ENCODE measurements at places on chromosomes 13 and 19. TPM values are rescaled to one million over a fixed set of nuclear protein-coding genes. Genes with fewer than 3 reads are reported as not detected.

C5AR2 gene
- polyA plus RNA-seq: 0.01 TPM

ZNF829 gene
- polyA plus RNA-seq: 2.3 TPM

WDR87 gene
- not detected for polyA plus RNA-seq

NLRP4 gene
- not detected for polyA plus RNA-seq

SBNO2 gene
- 13.1 TPM for polyA plus RNA-seq

DNA sequence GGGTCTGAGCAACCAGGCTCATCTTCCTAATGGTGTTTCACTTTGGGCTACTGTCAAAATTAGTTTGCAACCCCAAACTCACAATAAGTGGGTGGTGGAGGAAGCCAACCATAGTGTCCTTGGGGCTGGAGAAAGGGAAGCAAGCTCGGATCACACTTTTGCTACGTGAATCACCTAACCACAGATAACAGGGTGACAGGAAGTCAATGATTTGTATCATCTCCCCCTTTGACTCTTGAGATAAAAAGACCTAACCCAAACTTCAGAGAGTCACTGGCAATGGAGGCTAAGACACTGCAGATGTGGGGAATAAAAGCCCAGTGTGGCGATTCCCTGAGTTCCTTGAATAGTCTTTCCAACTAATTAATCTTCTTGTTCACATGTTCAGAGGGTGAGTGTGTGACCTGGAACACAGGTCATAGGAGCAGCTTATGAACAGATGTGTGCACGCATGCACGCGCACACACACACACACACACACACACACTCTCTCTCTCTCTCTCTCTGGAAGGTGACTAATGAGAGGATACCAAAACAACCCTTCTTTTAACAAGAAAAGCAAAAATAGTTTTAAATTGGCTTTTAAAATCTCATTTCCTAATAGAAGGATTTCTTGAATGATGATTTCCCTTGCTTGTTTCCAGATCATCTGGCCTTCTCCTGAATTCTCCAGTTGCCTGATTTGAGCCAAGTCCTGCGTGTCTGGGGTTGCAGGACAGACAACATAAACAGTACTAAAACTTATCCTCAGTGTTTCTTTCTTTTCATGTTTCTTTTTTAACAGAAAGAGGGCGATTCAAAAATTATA, 21.2 kb upstream of the DOCK9 start:
- DNase-seq: no peak

GRCh38 chr13:40039061-40039460, 383.6 kb downstream of the COG6 start:
- no peak for DNase-seq

DNA sequence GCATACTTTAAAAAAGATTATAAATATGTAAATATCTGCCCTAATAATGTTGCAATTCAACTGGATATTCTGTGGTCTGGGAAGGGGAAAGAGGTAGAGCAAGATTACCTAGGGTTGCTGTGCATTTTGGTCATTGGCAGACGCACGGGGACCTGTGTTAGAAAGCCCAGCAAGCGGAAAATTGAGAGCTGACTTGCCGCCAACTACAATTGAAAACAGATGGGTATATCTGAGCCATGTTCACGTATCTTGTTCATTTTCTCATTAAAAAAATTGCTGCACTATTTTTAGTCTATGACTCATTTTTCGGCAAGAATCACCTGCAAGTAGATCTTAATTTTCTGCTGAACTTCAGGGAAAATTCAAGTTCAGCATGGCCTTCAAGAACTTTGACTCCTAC, 308.5 kb upstream of the TMTC4 start:
- DNase-seq: no peak

DNA sequence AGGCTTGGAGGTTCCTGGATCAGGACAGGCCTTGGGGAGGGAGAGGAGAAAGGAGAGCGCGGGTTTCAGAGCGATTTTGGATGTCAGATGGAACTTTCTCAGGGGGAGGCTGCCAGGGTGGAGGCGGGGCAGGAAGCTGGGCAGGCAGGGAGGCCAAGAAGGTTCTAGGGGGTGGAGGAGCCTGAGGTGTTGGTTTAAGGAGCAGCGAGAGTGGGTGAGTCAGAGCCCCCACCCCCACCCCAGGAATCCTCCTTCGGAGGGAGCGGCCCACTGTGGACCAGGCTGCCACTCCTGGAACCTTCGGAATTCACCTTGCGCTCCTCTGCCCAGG, 15.9 kb upstream of the NOP53 start:
- no peak for DNase-seq

DNA sequence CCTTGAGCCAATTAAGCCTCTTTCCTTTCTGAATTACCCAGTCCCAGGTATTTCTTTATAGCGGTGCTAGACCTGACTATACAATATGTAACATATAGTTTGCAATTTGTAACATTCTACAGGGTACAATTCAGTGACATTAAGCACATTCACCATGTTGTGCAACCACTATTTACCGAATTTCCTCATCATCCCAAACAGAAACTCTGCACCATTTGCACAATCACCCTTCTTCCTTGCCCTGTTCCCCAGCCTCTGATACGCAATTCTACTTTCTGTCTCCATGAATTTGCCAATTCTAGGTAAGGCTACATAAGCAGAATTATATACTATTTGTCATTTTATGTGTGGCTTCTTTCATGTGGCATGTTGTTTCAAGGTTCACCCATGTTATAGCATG, 13.7 kb upstream of the SIGLEC10 start:
- no peak for DNase-seq

- no peak for DNase-seq
Observed at GRCh38 chr13:82294226-82294625, 1588.0 kb downstream of the SLITRK1 start.

GRCh38 chr19:47353307-47353712, 4.2 kb downstream of the DHX34 start:
- no peak for DNase-seq

DNA sequence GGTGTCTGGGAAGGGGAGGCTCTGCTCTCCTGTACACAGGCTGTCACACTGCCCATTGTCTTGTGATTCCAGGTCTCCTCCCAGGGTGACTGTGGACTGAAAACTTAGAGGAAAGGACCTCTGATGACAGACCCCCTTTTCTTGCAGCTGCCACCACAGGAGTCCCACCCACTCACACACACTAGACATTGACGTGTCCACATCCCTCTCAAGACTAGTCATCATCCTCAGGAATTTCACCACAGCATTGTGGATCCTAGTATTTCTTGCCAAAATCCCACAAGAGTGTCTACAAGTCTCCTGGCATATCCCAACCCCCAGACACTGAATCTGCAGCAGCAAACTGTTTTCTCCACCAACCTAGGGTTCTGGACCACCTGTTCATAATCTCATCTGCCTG, 5.3 kb downstream of the ZNF85 start:
- DNase-seq: no peak

GRCh38 chr13:29679396-29680053, 84.0 kb upstream of the SLC7A1 start:
- DNase-seq: no peak

- no peak for DNase-seq
Observed at GRCh38 chr19:48506138-48506733, 5.4 kb downstream of the LMTK3 start.

- no peak for DNase-seq
Observed at GRCh38 chr19:9862938-9863337, 27.8 kb downstream of the PIN1 start.

DNA sequence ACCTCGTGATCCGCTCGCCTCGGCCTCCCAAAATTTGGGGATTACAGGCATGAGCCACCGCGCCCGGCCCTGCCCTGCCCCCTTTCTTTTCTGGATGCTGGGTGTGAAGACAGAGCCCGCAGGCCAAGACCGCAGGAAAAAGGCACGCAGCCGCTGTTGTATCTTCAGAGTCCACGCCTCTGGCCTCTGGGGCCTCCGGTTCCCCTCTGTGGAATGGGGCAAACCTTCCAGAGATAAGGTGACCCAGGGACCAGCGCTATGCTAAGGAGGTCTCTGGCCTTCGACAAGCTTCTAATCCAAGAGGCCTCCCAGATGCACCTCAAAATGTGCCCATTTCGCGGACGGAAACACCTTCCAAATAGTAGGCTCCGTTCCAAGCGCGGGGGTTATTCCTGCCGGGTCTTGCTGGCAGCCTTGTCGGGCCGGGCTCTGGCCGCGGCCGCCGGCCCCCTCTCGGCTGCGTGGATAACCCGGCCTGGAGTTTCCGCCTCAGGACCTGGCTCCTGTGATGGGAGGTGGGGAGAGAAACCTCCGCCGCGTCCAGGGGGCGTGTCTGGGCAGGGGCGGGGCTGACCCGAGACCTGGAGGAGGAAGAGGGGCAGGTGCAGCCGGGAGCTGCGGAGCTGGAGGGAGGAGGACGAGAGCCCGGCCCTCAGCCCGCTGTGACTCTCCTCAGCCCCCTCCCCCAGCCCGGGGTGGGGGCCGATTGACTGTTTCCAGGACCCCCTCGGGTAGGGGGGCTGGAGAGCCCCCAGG, 13.1 kb downstream of the TJP3 start:
- DNase-seq: no peak

GRCh38 chr13:82720986-82721385, 1161.3 kb downstream of the SLITRK1 start:
- DNase-seq: no peak

DNA sequence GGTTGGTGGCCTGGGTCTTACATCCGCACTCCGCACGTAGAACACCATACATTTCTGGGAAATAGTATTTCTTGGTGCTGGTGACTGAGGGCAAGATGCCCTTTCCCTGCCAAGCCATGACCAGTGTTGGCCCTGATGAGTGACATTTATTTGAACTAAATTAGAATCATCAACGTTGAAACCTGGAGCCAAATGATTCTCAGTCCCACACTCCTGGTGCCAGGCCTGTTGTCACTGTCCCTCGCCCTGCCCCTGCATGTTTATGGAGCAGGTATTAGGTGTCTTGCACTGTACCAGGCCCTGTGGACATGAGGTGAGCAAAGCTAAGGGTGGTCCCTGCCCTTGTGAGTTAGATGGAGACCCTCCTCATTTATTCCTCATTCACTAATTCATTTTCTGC, 5.8 kb downstream of the CHST8 start:
- DNase-seq: no peak

DNA sequence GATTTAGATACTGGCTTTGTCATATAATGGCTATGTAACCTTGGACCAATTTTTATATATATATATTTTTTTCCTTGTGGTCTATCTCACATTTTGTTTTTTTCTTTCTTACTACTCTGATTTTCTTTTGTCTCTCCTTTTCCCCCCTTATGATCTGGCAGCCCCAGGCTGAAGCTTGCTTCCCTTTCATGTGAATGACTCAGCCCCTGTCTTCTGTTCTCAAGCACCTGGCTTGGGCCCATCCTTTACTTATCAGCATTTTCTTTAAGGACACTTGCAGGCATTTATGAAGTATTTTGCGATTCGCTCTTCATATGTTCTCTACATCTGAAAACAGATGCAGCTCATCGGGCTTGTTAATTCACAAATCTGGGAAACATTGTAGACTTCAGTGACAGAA, 163.6 kb downstream of the SPRY2 start:
- peak; percentile 5 for DNase-seq

DNA sequence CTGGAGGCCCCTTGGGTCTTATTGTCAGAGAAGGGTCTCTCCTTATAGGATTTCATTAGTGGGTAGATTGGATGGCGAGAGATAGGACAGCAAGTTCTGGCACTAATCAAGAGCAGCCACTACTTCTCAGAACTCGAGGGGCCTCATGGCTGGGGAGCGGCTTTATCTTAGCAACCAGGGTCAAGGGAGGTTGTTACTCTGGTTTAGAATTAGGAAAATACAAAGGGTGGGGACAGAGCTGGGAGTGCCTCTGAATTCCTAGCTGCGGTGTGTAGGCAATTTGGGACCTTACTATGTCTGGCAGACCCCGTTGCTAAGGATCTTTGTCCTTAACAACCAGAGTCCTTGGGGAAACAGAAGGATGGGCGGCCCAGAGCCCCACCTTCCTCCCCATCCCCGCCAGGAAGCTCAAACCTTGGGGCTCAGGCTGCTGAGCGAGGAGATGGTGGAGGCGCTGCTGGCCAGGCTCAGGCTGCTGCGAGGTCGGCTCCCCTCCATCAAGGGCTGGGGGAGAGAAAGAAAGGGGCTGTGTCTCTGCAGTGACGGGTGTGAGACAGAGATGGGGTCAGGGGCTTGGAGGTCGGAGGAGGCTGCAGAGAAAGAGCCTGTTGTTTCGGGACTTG, 1.2 kb downstream of the PLEKHA4 start:
- no peak for DNase-seq

DNA sequence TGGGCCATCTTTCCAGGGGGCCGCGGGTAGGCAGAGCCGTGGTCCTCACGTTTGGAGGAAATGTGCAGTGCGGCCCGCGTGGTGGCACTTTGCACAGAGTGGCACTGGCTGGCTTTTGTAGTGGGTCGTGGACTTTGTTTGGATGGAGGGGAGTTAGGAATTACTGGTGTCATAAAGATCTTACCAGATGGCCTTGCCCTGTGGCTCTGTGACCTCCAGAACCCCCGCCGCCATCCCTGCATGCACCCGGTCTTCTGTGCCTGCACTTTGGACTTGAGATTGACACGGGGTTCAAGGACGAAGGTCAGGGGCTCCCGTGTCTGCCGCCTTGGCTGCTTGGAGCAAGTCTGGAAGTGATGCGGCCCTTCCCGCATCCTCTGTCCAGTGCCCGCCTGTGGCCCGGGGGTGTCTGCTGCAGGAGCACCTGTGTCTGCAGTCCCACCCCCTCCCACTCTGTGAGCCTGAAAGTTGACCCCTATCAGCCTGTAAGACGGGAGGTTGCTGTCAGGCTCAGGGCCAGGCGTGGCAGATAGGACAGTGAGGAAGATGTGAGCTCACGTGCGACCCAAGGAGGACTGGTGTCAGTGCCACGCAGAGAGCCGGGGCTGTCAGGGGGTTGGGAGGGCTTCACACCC, 2.2 kb downstream of the GNA11 start:
- no peak for DNase-seq

- DNase-seq: no peak
Observed at GRCh38 chr13:98144801-98145350, 2.0 kb downstream of the FARP1 start.

DNA sequence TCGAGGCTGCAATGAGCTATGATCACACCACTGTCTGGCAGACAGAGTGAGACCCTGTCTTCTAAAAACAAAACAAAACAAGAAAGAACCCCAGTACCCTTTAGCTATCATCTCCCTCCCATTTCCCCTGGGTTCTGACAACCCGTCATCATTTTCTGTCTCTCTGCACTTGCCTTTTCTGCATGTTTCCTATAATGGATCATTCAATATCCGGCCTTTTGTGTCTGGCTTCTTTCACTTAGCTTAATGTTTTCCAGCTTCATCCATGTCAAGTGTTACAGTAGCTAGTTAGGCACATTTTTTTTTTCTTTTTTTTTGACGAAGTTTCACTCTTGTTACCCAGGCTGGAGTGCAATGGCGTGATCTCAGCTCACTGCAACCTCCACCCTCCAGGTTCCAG, 16.5 kb downstream of the AP2S1 start:
- DNase-seq: no peak
